ENCODE measurements at places on chromosomes 5 and 9. TPM values are rescaled to one million over a fixed set of nuclear protein-coding genes. Genes with fewer than 3 reads are reported as not detected.

CD14 gene
- total RNA-seq, result 0.38 TPM

PTGR1 gene
- total RNA-seq, result 1.2 TPM

DMGDH gene
- total RNA-seq, result 0.23 TPM

SLC6A18 gene
- total RNA-seq, result not detected

NTRK2 gene
- total RNA-seq, result 2.2 TPM

OR1L4 gene
- total RNA-seq, result not detected

MEIKIN gene
- 1.1 TPM for total RNA-seq

BDP1 gene
- total RNA-seq, result 29.3 TPM

FGF1 gene
- not detected for total RNA-seq

FOXI1 gene
- not detected for total RNA-seq

SLC34A3 gene
- not detected for total RNA-seq

PCDHA1 gene
- not detected for total RNA-seq

SPINK4 gene
- total RNA-seq, result not detected

ZBED3 gene
- total RNA-seq, result 0.45 TPM

DNA sequence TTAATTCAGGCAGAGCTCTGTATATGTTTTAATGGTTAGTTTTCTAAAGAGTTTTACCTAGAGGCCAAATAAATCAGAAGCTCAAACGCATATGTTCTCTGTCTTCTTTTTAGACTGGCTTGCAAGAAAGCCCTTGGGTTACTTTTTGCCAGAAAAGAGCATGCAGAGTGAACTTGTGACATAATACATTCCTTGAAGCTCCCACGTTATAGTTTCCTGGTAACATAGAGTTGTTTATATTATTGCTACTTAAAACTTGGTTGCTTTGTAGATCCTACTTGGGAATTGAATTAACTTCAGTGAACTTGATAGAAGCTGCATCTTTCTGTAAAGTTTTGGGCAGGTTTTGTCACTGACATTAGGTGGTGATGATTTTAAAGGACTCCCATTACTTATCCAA, 102.9 kb downstream of the C9orf152 start:
- H3K27ac ChIP-seq, result no peak overlapping the region
- H3K4me1 ChIP-seq, result peaks cover 2% of the 10 kb centered on the region
- DNase-seq, result no peak
- no peak overlapping the region for H3K4me3 ChIP-seq
- no peaks in the 10 kb centered on the region for H3K27me3 ChIP-seq

DNA sequence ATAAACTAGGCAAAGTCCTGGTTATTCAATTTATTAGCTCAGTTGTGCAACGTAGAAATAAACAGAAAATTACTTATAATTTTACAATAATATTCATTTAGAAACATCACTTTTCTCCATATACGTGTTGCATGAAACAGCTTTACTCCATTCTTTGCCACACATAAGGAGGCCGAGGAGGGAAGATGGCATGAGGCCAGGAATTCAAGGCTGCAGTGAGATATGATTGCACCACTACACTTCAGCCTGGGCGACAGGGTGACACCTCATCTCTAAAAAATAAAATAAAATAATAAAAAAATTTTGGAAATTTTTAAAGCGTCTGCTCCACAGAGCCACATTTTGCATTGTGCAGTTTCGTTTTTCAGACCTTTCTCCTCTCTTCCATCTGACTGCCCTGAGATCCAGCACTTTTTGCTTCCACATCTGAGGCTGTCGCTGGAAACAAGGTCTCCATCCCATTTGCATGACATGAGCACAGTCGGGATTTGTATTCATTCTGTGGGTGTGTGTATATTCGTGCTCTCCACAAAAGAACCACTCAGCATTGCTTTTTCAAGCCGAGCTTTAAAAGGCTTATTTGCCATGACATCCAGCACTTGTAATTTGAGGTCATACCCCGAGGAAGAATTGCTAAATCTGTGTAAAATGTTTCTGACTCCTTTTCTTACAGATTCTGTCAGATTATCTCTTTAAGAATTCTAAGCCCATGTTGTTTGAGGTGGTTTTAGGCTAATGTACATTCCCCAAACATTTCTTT, 98.6 kb upstream of the MSX2 start:
- H3K27ac ChIP-seq, result no peak overlapping the region
- H3K36me3 ChIP-seq, result no peaks in the 10 kb centered on the region
- DNase-seq, result no peak
- no peak overlapping the region for H3K4me3 ChIP-seq

- DNase-seq, result no peak
- no peak overlapping the region for H3K27ac ChIP-seq
- H3K4me1 ChIP-seq, result peaks cover 2% of the 10 kb centered on the region
Measured at GRCh38 chr9:14269916-14270315, 44.0 kb downstream of the NFIB start.

- H3K4me3 ChIP-seq, result no peak overlapping the region
- no peak for DNase-seq
- H3K36me3 ChIP-seq, result no peaks in the 10 kb centered on the region
Measured at GRCh38 chr5:44051591-44051990, 337.6 kb downstream of the FGF10 start.

DNA sequence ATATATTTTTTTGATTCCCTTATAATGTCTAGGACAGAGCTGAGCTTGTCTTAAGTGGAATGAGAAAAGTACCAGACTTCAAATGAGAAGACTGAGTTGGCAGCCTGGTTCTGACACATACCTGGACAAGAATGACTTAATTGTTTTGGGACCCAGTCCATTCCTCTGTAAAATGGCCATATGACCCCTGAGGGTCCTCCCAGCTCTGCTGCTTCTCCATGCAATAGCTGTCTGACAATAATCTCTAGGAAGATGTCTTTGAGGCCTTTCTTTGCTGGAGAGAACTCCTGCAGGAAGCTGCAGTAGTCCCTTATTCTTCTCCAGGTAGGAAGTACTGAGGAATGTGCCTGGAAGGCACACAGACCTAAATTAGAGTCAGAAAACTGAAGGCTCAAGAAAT, 55.9 kb upstream of the SLIT3 start:
- no peak overlapping the region for H3K4me3 ChIP-seq
- H3K27me3 ChIP-seq, result peaks cover 4% of the 10 kb centered on the region
- DNase-seq, result no peak
- H3K27ac ChIP-seq, result no peak overlapping the region
- H3K4me1 ChIP-seq, result no peaks in the 10 kb centered on the region
- H3K36me3 ChIP-seq, result no peaks in the 10 kb centered on the region

DNA sequence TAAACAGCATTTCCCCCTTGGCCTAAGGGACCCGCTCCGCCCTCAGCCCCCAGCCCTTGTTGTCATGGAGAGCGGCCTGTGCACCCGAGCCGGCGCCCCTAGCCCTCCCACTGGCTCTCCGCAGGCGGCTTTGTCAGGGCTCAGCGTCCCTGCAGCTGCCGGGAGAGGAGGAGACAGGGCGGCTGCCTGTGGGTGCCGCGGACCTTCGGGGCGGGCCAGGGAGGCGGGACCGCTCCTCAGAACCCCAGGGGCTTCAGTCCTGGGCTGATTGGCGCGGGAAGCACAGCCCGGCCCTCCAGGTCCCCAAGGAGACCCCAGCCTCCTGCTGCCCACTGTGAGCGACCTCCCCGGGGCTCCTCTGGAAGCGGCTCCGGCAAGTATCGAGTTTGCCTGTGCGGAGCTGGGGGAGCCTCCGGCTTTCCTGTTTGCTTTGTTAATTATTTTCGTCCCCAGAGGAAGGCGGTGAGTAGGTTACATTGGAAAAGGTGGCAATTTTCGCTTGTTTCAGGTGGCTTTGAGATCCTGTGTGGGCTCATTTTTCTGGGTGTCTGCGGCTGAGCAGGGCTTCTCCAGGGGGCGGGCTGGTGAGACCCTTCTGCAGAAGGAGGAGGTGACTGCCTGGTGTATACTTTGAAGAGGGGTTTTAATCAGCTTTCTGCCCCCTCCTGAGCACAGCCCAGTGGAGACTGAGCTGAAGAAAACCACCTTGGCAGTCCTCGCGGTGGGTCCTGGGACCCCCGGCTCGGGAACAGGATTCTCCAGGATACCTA, at the start of gene FGD3:
TSS of gene FGD3 (plus strand) at position 256 of the 770 bp plus-strand sequence. CDS start 28,734 bp downstream, outside the sequence.
- H3K27me3 ChIP-seq, result peaks cover 10% of the 10 kb centered on the region
- peak; percentile 42 for DNase-seq
- H3K4me3 ChIP-seq, result peak within 1 kb of the TSS; percentile 71
- H3K4me1 ChIP-seq, result peaks cover 36% of the 10 kb centered on the region
- H3K36me3 ChIP-seq, result peaks cover 4% of the 10 kb centered on the region

DNA sequence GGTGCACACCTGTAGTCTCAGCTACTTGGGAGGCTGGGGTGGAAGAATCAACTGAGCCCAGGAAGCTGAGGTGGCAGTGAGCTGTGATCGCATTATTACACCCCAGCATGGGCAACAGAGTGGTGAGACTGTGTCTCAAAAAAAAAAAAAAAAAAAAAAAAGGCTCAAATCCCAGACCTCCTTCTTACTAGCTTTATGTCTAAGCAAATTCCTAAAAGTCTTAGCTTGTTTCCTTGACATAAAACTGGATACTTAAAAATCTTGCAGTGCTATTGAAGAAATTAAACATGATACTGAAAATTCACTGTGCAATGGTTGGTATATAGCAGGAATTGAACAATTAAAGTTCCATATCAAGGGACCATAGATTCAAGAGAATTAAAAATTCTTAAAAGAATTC, 45.0 kb downstream of the PCDHGC5 start:
- H3K4me3 ChIP-seq, result no peak overlapping the region
- H3K27me3 ChIP-seq, result no peaks in the 10 kb centered on the region
- DNase-seq, result no peak
- no peaks in the 10 kb centered on the region for H3K4me1 ChIP-seq

GRCh38 chr9:116674210-116674980, 12.7 kb upstream of the TRIM32 start:
- no peaks in the 10 kb centered on the region for H3K4me1 ChIP-seq
- no peak overlapping the region for H3K4me3 ChIP-seq
- no peaks in the 10 kb centered on the region for H3K27me3 ChIP-seq
- no peaks in the 10 kb centered on the region for H3K36me3 ChIP-seq

GRCh38 chr5:154107756-154108155, 69.0 kb downstream of the MFAP3 start:
- no peak overlapping the region for H3K4me3 ChIP-seq
- H3K36me3 ChIP-seq, result no peaks in the 10 kb centered on the region
- H3K4me1 ChIP-seq, result no peaks in the 10 kb centered on the region
- DNase-seq, result no peak
- no peaks in the 10 kb centered on the region for H3K27me3 ChIP-seq
- H3K27ac ChIP-seq, result no peak overlapping the region

- H3K27ac ChIP-seq, result no peak overlapping the region
- no peak overlapping the region for H3K4me3 ChIP-seq
- no peaks in the 10 kb centered on the region for H3K27me3 ChIP-seq
- DNase-seq, result no peak
- H3K36me3 ChIP-seq, result no peaks in the 10 kb centered on the region
Measured at GRCh38 chr5:9898319-9898718, 268.2 kb upstream of the TAS2R1 start.

- no peak overlapping the region for H3K27ac ChIP-seq
- no peaks in the 10 kb centered on the region for H3K27me3 ChIP-seq
- H3K4me3 ChIP-seq, result no peak overlapping the region
- no peak for DNase-seq
Measured at GRCh38 chr5:67059744-67060490, 136.7 kb downstream of the CD180 start.

- H3K27ac ChIP-seq, result peak overlapping the region; percentile 88
- H3K36me3 ChIP-seq, result peaks cover 67% of the 10 kb centered on the region
- no peaks in the 10 kb centered on the region for H3K27me3 ChIP-seq
- H3K4me3 ChIP-seq, result no peak overlapping the region
- H3K4me1 ChIP-seq, result peaks cover 53% of the 10 kb centered on the region
- DNase-seq, result peak; percentile 80
Measured at GRCh38 chr5:179608131-179608581, 15.3 kb downstream of the HNRNPH1 start.

GRCh38 chr5:153745778-153746395, 255.4 kb downstream of the GRIA1 start:
- H3K27ac ChIP-seq, result no peak overlapping the region
- no peaks in the 10 kb centered on the region for H3K36me3 ChIP-seq
- no peaks in the 10 kb centered on the region for H3K27me3 ChIP-seq
- no peak for DNase-seq
- H3K4me3 ChIP-seq, result no peak overlapping the region

DNA sequence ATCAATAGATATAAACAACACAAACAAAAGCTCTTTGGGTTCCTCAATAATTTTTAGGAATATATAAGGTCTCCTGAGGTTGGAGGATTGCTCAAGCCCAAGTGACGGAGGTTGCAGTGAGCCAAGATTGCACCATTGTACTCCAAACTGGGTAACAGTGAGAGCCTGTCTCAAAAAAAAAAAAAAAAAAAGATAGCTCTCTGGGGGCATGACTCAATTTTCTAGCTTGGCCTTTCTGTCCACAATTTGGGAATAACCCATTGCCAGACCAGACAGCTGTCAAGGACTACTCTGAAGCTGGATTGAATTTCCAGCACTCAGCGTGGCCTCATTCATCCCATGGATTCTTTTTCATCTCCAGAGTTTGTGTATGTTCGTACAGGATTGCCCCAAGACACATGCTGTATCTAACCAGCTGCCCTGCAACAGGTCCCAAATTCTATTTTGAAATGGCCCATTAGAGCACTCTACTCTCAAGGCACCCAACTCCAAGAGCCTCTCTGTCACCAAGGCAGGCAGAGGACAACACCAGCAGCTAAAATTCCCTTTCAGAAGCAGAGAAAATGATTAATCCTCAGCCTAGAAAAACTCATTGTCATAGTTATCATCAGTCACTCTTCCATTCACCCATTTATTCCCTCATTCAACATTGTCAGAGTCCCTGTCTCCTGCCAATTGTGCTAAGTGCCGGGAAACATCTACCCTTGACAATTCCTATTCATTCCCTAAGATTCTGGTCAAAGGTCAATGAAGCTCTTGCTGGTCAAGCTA, 8.7 kb downstream of the FAM193B start:
- H3K27ac ChIP-seq, result no peak overlapping the region
- peaks cover 8% of the 10 kb centered on the region for H3K4me1 ChIP-seq
- H3K36me3 ChIP-seq, result peaks cover 23% of the 10 kb centered on the region

DNA sequence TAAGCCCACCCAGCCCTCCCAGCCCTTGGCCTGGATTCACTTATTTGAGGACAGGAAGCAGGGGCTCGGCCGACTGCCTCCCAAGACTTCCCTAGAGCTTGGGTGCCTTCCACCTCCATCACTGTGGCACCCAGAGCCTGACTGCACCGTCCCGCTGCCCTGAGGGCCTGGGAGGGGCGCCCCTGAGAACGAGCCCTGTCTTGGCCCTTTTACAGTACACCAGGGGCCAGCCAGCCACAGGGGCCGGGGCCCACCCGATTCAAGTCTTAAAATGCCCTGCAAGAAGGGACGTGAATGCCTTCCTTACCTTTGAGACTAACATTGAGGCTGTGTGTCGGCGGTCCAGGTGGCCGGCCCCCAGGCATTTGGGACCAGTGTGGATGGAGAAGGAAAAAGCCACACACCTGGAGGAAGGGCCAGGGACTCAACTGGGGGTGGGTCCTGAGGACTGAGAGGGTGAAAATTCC, 16.8 kb downstream of the FAM78A start:
- H3K27me3 ChIP-seq, result no peaks in the 10 kb centered on the region
- peaks cover 67% of the 10 kb centered on the region for H3K36me3 ChIP-seq
- no peak overlapping the region for H3K4me3 ChIP-seq
- no peak for DNase-seq
- peaks cover 65% of the 10 kb centered on the region for H3K4me1 ChIP-seq

GRCh38 chr5:177100714-177101121, 14.0 kb downstream of the FGFR4 start:
- H3K4me3 ChIP-seq, result no peak overlapping the region
- H3K4me1 ChIP-seq, result no peaks in the 10 kb centered on the region
- H3K27me3 ChIP-seq, result peaks cover 9% of the 10 kb centered on the region
- H3K27ac ChIP-seq, result no peak overlapping the region
- H3K36me3 ChIP-seq, result no peaks in the 10 kb centered on the region

- H3K4me1 ChIP-seq, result peaks cover 32% of the 10 kb centered on the region
- no peaks in the 10 kb centered on the region for H3K36me3 ChIP-seq
- no peak overlapping the region for H3K4me3 ChIP-seq
- DNase-seq, result no peak
Measured at GRCh38 chr5:140358738-140359310, 1.2 kb upstream of the SLC4A9 start.

- H3K4me1 ChIP-seq, result peaks cover 7% of the 10 kb centered on the region
- no peak overlapping the region for H3K4me3 ChIP-seq
- DNase-seq, result no peak
- no peak overlapping the region for H3K27ac ChIP-seq
Measured at GRCh38 chr5:149627070-149627469, 45.8 kb downstream of the ARHGEF37 start.
